ENCODE measurements at places on chromosomes 2 and 18. TPM values are rescaled to one million over a fixed set of nuclear protein-coding genes. Genes with fewer than 3 reads are reported as not detected.

CCDC195 gene
- total RNA-seq, result not detected

ANKRD30B gene
- total RNA-seq, result not detected

GCG gene
- not detected for total RNA-seq

AQP12A gene
- not detected for total RNA-seq

SULT1C4 gene
- total RNA-seq, result not detected

SLC38A11 gene
- total RNA-seq, result not detected

GRB14 gene
- total RNA-seq, result 0.39 TPM

CCDC178 gene
- 0.83 TPM for total RNA-seq

TTC39C gene
- total RNA-seq, result 31.0 TPM

MOGAT1 gene
- total RNA-seq, result not detected

RSAD2 gene
- total RNA-seq, result 1.1 TPM

SLC4A1AP gene
- 12.2 TPM for total RNA-seq

CYP26B1 gene
- total RNA-seq, result 11.0 TPM

ITGAV gene
- total RNA-seq, result 81.8 TPM

FSHR gene
- total RNA-seq, result not detected

LYPD6 gene
- not detected for total RNA-seq

TOGARAM2 gene
- total RNA-seq, result 0.94 TPM

CRYGC gene
- total RNA-seq, result not detected

DSC2 gene
- not detected for total RNA-seq

DPP4 gene
- 101 TPM for total RNA-seq

ZFAND2B gene
- 16.8 TPM for total RNA-seq

CFAP221 gene
- total RNA-seq, result not detected

NT5DC4 gene
- not detected for total RNA-seq

NR4A2 gene
- total RNA-seq, result 0.19 TPM

FAM124B gene
- 0.39 TPM for total RNA-seq

C1GALT1C1L gene
- 0.25 TPM for total RNA-seq

COLEC12 gene
- 73.4 TPM for total RNA-seq

MBD5 gene
- total RNA-seq, result 25.8 TPM

FLACC1 gene
- 2.0 TPM for total RNA-seq

CYP27A1 gene
- 15.7 TPM for total RNA-seq

Measured in cardiac ventricle fibroblast (primary cell).